Fibroblast of skin of scalp (primary cell): ENCODE measurements at places on chromosomes 11 and 22.

- no peak for DNase-seq
Observed at GRCh38 chr22:42966497-42966896, 48.5 kb downstream of the PACSIN2 start.

GRCh38 chr11:76699451-76700091 lies 29.0 kb upstream of the LRRC32 start:
- no peak for DNase-seq

DNA sequence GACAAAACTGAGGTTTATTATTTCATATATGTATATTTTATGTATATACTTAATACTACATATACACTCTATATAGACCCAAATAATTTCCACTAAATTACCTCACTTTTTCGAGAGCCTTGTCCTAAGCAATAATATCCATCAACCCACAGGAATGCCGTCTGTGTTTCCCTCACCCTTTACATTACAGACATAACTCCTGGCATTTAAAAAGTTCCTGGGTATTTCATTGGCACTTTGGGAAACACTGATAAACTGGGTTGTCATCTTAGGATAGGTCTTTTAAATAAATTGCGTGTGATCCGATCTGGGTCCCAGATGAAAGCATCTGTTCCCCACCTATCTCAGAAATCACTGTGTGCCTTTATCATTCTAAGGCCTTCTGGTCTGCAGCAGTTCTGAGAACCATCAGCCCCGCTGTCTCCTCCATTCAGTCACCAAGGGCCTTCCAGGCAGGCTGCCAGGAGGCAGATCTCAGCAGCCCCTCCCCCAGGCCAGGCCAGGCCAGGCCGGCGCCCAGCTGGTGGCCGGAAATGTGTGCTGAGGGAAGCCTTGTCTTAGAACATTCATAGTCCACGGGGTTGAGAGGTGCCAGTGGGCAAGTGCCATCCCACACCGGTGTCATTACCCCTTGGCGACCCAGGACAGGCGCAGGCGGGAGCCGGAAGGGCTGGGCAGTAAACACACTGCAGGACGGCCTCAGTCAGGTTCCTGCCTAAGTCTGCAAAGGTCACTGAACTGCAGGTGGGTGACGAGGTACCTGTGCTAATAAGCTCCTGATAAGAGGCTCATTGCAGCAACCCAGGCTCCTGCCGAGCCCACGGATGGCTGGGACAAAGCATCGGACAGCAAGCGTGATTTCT lies 3.3 kb downstream of the FGF19 start:
- DNase-seq = peak; percentile 68

- no peak for DNase-seq
Observed at GRCh38 chr11:134258577-134258976, 5.2 kb downstream of the ACAD8 start.
